ENCODE measurements at places on chromosomes 1 and 21.

- no peak for DNase-seq
Observed at GRCh38 chr1:88001460-88001859, 672.8 kb downstream of the LMO4 start.

- no peak for DNase-seq
Observed at GRCh38 chr1:93681101-93681988, at the start of gene BCAR3. Gene BCAR3 (minus strand): TSS chr1:93681837. CDS start chr1:93674930, 6,907 bp downstream.

GRCh38 chr1:245217853-245218608 lies 63.2 kb downstream of the KIF26B start:
- DNase-seq: no peak

- peak; percentile 50 for DNase-seq
Observed at GRCh38 chr1:41851589-41851988, 67.1 kb downstream of the HIVEP3 start.

GRCh38 chr1:203513585-203514031 lies 19.7 kb downstream of the OPTC start:
- no peak for DNase-seq

DNA sequence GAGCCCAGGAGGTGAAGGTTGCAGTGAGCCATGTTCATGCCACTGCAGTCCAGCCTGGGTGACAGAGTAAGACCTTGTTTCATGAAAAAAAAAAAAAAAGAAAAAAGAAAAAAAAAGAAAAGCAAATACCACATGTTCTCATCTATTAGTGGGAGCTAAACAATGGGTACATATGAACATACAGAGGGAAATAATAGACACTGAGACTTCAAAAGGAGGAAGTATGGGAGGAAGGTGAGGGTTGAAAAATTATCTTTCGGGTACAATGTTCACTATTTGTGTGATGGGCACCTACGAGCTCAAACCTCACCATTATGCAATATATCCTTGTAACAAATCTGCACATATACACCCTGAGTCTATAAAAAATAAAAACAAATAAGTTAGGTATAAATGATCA lies 6.4 kb downstream of the ITGB3BP start:
- no peak for DNase-seq

- DNase-seq: no peak
Observed at GRCh38 chr1:156904187-156904959, 10.9 kb downstream of the PEAR1 start.

DNA sequence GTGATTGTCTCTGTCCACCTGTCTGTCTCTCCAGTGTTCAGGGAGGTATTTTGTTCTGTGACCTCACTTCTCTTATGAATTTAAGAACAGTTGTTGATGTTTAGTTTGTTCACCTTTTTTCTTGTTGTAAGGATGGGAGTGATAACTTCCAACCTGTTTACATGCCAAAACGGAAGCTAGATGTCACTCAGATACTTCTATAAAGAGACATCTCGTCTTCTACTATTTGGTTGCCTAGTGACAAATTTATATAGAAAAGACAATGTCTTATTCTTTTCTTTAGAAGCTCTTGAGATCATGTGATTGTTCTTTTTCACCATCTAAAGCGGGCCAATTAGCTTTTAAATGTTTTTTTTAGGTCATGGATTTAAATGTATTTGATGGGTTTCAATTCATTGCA lies 33.8 kb downstream of the PRSS38 start:
- DNase-seq: no peak

DNA sequence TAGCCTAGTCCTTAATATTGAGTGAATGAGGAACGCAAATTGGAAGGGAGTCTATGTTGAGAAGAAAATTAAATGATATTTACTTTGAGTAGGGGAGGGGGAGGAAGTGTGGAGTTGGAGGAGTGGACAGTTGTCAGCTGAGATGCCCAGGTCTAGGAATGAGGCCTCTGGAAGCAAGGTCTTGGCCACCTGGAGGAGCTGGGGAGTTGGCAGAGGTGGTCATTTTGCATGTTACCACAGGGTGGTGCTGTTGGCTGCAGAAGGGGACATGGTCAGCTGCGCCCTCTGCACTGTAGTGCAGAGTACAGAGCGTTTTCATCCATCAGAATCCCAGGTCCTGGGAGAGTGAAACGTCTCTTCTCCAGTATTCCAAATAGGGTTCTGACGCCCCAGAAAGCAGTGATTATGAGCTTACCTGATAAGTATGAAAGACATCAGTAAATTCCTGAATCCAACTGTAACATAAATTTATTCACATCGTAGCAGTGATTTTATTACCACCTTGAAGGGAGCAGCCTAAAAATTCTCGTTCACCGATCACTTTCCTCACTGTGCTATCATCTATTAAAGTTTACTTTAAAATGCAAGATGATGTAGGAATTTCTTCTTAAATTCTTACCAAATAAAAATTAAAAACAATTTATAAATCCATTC lies 13.8 kb downstream of the PARK7 start:
- peak; percentile 31 for DNase-seq

DNA sequence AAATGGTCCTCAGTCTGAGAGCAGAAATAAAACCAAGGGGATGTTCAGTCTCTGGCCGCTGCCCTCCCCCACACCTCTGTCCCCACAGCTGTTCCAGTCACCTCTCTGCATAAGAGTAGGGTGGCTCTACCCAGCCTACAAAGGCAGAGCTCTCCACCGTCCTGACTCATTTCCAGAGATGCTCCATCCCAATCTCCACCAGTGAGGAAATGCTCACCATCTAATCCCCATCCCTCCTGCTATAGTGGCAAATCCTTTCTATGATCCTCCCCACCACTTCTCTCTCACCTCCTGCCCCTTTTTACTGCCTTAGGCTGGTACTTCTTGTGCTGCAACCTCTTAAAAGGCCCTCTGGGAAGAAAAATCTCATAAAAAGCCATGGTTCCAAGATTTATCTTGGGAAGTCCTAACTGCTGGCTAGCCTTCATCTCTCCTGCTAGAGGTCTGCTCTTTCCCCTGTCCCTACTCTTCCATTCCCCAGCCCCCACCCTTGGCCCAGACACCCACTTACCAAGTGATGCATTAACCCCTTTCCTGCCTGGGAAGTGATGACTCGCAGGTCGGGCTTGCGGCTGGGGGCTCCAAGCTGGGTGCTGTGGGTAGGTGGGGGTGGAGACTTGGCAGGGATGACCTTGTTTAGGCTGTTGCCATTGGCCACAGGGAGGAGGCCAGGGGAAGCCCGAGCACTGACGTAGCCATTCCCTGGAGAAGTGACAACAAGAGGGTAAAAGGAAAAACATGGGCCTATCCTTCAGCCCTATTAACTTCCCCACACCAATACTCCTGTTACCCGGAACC lies 23.9 kb downstream of the MEF2D start:
- no peak for DNase-seq

DNA sequence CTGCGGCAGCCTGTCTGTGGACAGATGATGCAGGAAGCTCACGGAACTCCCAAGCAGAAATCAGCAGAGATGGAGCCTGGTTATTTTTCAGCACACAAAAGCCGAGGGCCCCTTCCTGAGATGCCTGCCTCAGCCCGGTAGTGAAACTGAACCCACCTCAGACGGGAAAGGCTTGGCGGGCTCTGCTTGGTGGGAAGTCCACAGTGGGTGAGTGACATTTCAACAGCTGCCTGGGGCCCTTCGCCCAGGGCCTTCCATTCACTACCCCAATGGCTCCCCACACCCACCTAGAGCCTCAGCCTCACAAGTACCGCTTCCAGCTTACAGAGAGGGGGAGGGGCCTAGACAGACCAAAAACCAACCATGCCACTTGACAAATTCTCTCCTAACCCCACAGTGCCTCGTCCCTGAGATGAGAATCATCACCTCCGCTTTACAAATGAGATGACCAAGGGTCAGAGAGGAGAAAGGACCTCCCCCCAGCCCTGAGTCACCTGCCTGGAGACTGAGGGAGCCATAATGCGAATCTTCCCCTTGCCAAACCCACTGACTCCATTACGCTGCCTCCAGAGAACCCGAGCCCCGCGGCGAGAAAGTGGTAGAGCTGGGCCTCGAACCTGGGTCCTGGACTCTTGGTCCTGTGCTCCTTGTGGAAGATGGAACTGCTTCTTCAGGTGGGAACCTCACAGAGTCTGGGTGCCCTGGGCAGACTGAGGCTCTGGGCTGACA lies 3.4 kb upstream of the ECE1 start:
- no peak for DNase-seq

GRCh38 chr1:182476625-182477024 lies 26.7 kb downstream of the RGSL1 start:
- DNase-seq: no peak

DNA sequence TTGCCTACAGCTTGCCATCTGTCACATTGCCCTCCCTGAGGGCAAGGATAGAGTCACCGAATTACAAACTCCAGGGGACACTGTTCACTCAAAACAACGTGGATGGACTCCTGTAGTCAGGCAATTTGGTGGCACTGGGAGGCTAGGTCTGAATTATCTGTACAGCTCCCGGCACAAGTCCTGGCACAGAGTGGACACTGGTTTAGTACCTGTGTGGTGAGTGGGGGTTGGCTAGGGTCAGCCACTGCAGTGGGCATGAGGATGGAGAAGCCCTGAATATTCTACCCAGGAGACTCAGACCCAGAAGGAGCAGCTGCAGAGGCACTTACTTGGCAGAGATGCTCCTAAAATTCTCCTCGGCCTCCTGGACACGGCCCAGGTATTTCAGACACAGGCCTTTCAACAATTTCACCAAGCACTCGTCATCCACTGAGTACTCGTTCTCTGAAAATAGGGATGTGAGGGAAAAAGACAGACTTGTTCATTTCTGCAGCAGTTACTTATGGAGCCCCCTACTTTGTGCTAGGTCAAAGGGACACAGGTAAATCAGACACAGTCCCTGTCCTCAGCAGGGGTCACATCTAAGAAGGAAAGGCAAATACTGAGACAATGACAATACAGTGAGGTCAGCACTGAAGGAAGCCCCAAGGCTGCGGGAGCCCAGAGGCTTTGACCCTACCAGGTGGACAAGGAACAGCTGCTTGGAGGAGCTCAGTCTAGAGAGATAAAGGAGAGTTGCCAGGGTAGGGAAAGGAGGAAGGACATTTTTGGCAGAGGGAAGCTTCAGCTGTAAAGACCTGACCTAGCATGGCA lies 40.5 kb downstream of the TTC39A start:
- no peak for DNase-seq

- DNase-seq: no peak
Observed at GRCh38 chr1:62977366-62977765, 193.4 kb downstream of the ATG4C start.

DNA sequence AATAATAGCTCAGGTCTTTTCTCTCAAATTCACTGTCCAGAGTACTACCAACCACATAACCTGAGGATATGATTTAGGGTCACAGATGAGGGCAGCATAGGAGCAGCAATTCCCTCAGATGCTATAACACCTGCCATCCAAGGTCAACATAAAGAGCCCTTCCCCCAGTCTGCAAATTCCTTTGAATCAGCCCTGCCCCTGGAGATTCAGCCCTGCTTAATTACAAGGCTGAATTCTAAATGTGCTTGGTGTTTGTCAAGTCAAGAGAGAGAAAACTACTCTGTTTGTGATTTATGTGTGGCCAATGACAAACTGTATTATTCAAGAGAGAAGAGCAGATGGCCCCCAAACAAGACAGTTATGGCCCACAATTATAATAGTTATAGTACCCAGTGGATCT lies 195.7 kb upstream of the ADGRL2 start:
- no peak for DNase-seq

DNA sequence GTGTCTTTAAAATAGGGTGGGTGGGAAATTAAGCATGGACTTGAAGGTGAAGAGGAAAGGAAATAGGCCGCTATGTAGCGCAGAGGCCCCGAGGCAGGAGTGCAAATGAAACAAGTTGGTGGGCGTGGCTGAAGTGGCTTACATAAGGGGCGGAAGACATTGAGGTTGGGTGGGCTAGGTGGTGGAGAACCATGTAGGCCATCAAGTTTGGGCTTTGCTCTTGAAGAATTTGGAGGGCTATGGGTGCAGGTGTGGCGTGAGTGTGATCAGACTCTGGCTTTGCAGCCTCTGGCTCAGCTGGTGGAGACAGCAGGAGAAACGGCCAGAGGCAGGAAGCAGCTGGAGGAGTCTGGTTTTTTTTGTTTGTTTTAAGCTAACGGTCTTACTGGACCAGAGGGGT lies 6.7 kb downstream of the SLFNL1 start:
- no peak for DNase-seq

DNA sequence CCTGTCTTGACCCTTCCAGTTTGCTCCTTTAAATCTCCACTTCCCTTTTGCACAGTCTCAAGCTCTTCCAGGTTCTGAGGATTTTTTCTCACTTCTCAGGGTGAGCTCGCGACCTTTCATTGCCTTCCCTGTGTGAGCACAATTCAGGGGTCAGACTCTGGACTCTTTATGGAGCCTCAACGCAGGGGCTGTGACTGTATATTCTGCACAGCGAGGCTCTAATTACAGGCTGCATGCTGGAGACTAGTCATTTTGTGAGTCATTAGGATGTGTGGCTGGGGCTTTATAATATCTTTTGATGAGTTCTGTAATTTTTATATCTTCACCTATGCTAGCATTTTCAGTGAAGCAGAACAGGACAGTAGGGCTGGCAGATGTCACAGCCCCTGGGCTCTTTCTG lies 270.7 kb downstream of the KAZN start:
- no peak for DNase-seq

- no peak for DNase-seq
Observed at GRCh38 chr1:18548643-18549042, 67.9 kb downstream of the KLHDC7A start.

GRCh38 chr1:177216587-177217202 lies 45.9 kb downstream of the BRINP2 start:
- DNase-seq: no peak

DNA sequence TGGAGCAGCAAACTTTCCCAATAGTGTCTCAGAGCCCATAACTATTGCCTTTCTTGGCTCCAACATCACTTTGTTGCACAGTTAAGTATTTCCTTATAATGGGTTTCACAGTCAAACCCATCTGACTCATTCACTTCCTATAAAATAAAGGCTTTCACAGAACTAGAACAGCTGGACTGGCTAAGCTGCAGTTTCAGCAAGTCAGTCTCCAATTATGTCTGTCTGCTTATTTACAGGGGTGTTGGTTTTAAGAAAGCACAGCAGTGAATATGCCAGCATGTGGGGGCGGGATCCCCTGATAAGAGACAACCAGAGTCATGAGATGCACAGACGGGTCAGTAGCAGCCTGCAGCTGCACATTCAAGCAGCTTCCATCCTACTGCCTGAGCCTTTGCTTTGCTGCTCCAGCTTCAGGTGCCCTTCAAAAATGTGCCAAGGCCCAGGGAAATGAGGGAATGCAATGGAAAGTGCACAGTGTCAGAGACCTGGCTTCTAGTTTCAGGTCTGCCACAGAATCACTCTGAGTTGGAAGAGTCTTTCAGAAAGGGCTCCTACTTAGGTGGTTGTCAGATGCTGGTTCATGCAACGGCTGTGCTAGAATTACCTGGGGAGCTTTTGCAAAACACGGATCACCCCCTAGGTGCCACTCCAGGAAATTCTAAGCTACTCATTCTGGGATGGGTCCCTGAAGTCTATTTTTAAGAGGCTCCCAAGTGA lies 24.8 kb downstream of the RNF19B start:
- DNase-seq: no peak

GRCh38 chr1:54399765-54400164 lies 6.4 kb downstream of the SSBP3 start:
- no peak for DNase-seq
